Activated T-cell treated with anti-CD3 and anti-CD28 coated beads, Interleukin-2, amount 50 U/mL, for 72 hours (primary cell): ENCODE measurements at places on chromosomes 6 and 20. TPM values are rescaled to one million over a fixed set of nuclear protein-coding genes. Genes with fewer than 3 reads are reported as not detected.

GRCh38 chr6:106883808-106884262 is 90.7 kb downstream of the CD24 start:
- no peak for DNase-seq

GRCh38 chr20:64277571-64278316 is 22.2 kb downstream of the PCMTD2 start:
- DNase-seq, result no peak

DNA sequence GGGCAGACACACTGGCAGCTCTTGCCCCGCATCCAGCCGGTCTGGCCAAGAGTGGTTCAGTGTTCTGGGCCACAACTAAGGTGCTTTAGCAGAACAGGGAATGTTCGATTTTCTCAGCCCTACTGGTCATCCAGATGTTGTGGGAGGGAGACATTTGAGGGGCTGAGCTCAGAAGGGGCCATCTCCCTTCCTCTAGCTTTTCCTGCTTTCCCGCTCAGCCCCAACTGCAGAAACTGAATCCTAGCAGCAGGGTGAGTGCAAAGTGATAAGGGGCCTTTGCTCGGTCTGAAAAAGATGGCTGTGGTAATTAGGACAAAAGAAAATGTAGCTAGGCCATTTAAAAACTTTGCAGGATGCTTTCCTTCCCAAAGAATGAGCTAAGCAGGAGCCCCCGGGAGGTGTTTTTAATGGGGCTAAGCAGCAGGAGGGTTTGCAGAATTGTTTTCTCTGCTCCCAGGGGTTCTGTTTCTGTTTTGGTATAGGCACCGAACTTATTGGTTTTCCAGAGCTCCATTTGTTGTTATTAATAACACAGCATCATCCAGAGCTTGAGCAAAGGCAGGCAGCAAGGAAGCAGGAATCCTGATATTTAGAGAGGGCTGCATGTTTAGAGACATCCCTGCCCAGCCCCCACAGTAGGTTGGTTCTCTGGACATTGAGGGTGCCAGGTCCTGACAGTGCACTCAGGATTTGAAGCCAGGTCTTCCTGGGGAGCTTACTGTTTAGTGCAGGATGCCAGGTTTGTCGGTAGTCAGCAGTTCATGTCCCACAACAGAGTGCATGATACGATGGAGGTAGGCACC is 210.9 kb downstream of the SLC24A3 start:
- no peak for DNase-seq

GRCh38 chr6:7140631-7141378 is 33.0 kb downstream of the RREB1 start:
- DNase-seq, result peak; percentile 87

- DNase-seq, result no peak
Measured at GRCh38 chr6:106981926-106982325, 7.4 kb upstream of the CD24 start.

- peak; percentile 47 for DNase-seq
Measured at GRCh38 chr20:37564388-37565133, 36.9 kb upstream of the BLCAP start.

DNA sequence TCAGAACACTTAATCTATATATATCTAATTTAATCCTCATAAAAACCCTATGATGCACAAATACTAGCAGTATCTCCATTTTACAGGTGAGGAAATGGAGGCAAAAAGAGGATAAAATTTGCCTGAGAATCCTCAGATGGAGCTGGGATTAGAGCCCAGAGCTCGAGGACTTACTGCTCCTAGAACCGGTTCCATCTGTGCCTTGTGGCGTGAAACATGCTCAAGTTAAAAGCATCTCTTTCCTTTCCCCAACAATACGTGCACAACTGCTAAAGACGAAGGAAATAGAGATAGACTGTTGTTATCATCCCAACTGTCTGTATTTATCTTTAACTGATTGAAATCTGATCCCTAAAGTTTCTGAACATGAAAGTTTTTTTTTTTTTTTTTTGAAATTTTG is 367.6 kb upstream of the SOX4 start:
- DNase-seq, result no peak

GRCh38 chr6:133818320-133818719 is 70.6 kb upstream of the TCF21 start:
- DNase-seq, result no peak

DNA sequence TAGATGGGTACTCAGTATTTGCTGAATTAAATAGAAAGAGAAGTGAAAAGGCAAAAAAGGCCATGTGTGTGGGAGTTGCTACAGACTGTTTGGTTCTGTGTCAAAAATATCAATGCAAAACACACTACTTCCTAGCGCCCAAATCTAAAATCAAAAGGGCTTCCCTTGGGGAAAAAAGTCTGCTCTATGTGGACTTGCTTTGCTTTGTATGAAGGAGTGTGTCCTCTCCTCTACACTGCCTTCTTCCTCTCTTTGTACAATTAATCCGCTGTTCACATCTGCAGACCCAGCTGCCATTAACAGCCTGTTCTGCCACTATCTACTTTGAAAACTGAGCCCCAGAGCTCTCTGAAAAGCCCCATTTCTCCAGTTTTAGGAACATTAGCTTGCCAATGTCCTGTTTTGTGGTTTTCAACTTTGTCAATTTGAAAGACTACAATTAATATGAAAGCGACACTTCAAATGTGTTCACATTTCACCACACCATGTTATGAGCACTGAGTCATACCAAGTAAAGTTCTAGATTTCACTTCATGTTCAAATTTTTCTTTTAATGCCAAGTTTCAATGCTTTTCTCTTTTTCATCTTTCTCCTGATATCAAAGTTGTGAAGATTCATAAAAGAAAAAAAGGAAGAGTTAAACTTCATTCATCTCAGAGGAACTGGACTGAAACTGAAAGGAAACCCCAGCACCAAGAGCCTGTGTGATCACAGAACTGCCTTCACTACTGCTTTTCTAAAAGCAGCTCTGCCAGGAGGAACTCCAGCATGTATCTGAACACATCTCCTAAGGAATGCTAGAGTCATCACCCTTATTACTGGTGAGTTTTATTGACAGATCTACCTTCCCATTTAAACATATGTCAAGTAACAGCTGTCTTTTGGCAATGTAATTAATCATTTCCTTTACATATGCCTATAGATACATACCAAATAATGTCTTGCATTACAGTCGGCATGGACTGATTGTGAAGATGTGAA is 102.6 kb downstream of the KIF13A start:
- no peak for DNase-seq

DNA sequence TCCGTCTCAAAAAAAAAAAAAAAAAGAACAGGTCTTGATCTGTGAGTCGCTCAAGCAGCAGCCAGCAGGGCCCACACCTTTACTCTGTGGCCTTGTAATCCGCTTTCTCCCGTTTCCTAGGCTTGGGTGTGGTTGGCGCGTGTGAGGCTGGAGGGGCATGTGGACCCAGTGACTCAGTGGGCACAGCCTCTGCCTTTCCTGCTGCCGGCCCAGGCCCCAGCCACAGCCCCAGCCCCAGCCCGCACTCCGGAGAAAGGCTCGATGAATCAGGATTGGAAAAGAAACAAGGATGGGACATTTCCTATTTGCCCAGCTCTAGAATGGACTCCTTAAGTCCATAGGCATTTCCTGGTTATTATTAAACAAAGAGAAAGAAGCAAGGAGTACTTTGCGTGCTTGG is 4.3 kb downstream of the BHLHE23 start:
- DNase-seq, result no peak

DNA sequence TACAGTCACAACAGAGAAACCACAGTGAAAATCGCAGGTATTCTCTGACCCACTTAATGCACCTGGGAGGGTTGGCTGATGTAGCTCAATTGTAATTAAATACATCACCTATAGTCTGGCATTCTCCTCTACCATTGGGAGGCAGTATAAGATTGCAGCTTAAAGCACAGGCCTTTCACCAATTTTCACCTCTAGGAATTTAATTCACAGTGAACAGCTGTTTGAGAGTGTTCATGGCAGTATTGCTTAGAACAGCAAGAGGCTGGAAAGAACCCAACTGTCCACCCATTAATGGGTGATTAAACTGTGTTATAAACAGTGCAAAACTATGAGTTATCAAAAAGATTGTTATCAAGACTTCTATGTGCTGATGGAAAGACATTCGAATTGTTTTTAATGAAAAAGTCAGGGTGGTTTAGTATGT is 2.0 kb downstream of the EDEM2 start:
- DNase-seq, result peak; percentile 8

GRCh38 chr20:33237989-33238388 is 2.2 kb downstream of the BPIFA1 start:
- DNase-seq, result no peak

GRCh38 chr6:134757911-134758361 is 192.0 kb downstream of the ALDH8A1 start:
- DNase-seq, result no peak

DNA sequence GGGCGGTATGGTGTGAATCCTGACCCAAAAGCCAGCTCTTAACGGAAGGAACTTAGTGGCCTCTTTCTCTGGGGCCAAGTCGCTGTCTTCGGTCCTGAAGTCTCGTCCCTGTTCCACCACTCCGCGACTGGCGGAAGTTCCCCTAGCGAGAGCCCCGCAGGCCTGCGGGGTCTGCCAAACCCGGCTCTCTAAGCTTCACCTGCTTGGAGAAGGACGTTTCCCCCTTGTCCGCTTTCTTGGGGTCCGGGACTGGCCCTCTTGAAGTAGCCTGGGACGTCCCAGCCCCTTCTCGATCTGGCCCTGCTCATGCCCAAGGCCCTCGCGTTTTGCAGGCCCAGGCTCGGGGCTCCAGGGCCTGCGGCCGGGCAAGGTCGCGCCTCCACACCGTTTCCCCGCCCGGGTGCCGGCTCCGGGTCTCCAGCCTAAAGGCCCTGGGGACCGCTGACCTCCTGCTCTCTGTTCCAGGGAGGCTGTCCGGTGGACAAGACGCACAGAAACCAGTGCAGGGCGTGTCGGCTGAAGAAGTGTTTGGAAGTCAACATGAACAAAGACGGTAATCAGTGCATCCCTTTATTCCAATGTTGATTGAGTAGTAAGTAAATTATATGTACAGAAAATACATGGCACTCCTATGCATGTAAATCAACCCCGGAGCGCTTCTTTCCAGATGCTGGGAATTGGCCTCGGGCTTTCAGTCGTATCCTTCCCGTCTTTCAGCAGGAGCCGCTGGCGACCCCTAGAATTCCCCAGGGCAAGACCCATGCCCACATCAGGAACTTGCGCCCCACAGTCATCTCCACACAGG is 8.8 kb downstream of the NR2E1 start:
- no peak for DNase-seq

DNA sequence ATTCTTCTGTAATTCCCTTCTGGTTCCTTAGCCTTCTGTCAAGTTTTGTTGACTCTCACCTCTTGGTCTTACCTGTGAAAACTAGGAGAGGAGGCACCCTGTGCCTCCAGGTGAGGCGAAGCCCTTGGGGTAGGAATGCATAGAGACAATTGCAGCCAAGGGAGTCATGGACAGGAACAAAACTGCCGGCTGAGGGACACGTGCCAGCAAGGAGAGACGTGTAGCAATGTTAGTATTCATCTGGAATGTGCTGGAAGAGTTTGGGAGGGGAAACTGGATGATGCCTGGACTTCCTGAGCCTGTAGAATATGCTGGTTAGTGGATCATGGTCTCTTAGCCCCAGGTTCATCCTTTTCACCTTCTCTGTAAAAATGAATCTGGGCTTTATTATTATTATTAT is 3.9 kb upstream of the TIAM2 start:
- no peak for DNase-seq

GRCh38 chr6:145312481-145312880 is 422.8 kb downstream of the EPM2A start:
- no peak for DNase-seq

DNA sequence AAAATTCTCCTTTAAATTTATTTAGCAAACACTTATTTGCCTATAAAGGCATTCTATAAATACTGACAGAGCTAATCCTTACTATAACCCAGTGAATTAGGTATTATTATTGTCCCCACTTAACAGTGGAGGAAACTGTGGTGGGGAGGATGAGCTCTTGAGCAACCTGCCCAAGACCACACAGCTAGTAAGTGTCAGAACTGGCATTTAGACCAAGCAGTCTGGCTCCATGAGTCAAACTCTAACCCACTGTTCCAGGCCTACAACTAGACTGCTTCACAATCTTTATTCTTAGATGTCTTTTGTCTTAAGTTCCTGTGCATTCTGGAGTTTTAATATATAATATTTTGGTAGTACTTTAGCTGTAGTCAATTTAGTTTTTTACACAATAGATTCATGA is 530.8 kb downstream of the BCKDHB start:
- DNase-seq, result no peak

DNA sequence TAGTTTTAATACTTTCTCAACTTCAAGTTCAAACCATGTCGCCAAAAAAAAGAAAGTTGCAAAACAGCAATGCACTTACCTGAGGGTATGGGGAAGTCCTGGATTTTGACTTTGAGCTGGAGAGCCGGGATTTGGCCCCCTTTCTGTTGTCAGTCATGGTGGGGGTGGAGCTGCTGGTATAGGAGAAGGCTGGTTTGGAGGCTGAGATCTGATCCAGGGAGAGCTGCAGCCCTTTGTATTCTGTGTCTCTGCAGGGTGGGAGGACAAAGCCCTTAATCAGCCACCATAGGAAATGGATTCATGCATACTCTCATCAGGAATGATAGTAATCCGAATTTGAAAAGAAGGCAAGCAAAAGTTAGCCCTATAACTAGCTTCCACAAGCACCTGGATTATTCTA is 44.0 kb downstream of the SIM1 start:
- DNase-seq, result no peak

GRCh38 chr6:122803171-122803661 is 14.2 kb downstream of the SMPDL3A start:
- no peak for DNase-seq

DNA sequence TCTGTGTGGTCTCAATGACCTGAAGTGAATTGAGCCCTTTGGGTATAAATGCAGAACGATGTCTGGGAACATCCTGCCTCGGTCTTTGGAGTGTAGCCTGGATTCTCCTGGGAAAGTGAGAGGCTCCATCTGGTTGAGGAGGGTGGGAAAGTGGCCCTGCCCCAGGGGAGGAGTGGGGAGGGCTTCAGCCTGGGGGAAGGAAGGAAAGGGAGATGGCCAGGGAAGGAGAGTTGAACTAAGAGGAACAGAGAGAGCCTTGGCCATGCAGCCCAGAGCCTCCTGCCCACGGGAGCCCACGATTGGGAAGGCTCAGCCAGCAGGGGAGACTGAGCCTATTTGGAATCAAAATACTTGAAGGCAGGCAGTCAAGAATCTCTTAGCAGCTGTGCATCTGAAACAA is 2.3 kb upstream of the EPB41L1 start:
- no peak for DNase-seq

- DNase-seq, result peak; percentile 40
Measured at GRCh38 chr6:112780498-112781096, 433.5 kb downstream of the RFPL4B start.

Gene CBLN4
- total RNA-seq, result not detected

Gene CALHM4
- total RNA-seq, result not detected

Gene FAM209B
- total RNA-seq, result 1.7 TPM

Gene PRSS16
- total RNA-seq, result 5.3 TPM

Gene CDH26
- 2.4 TPM for total RNA-seq

Gene HUS1B
- 0.89 TPM for total RNA-seq

Gene BMP5
- not detected for total RNA-seq

Gene RNF182
- not detected for total RNA-seq
